Caki2 (cell line): ENCODE measurements at places on chromosomes 3 and 15. TPM values are rescaled to one million over a fixed set of nuclear protein-coding genes. Genes with fewer than 3 reads are reported as not detected.

The ATP13A4 gene
- not detected in 2 replicates for total RNA-seq

DNA sequence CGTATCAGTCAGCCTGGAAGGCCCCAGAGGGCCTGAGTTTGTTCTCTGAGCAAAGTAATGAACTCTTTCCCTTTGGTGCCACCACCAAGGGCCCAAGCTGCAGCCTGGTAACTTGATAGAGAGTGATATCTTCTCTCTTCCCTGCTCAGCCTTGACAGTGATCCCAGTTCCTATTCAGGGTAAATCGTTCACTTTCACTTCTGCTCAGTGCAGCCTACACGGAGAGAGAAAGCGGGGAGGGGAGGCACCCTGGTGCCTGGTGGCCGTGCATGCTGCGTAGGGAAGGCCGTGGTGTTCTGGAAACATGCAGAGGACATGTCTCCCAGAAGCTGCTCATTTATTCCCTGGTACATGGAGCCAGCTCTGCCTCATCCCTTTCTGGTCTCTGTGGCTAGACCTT lies 54.9 kb downstream of the KIF9 start:
- DNase-seq = no peak

The ATP13A5 gene
- total RNA-seq = not detected in 2 replicates

The SERPINI2 gene
- total RNA-seq = 1.8 TPM in 1 of 2 replicates, not detected in the other

DNA sequence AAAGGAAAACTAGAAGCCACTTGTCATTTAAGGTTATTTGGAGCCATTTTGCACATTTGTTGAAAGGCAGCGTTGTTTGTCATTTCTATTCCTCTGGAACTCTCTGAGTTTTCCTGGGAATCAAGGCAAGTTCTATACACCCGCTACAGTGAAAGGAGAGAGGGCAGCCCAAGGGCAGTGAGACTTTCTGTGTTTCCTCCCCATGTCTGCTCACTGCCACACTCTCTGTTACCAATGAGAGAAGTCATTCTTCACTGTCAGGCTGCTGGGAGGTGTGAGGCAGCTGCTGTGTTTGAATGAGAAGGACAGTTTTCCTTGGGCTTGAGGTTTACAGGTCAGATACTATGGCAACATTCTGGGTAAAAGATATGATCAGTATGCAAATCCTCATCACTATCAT lies 36.0 kb downstream of the ATP13A5 start:
- DNase-seq = no peak

DNA sequence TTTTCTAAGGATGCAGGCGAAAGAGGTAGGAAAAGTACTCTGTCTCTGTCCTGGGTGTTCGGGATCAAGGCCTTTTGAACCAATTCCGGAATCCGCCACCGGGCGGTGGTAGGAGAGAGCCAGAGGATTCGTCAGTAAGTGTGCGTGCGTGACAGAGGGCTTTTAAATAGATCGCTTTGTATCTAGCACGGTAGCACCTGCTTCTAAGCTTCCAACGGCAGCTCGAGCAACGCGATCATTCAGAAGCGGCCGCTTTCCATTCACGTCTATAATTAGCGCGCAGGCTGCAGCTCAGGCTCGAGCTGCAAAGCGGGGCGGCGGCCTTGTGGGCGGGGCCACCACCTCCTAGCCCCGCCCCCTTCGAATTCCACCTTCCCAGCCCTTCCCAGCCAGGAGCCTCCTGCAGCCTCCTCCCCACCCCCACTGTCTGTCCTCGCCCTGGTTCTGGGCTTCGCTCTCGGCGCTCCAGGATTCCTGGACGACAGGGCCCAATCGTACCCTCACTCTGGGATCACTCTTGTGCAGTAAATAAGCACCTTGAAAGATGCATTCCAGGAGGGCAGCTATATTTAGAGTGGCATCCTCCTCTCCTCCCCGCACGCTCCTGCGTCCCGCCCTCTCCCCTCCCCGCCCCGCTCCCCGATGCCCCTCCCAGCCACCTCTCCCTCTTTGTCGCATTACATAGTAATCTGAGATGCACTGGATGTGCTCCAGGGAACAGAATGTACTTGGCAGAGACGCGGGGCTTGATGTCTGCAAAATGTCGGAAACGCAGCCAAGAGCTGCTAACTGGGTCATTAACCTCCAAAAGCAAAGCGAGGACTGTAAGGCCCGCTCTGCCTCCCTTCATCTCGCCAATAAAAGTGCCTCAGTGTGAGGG lies 224.1 kb upstream of the TPRG1 start:
- peak; percentile 95 for DNase-seq

The WDR49 gene
- total RNA-seq = 1.2 TPM in 1 of 2 replicates, not detected in the other

GRCh38 chr3:106007512-106007911 lies 138.7 kb upstream of the CBLB start:
- DNase-seq = no peak

DNA sequence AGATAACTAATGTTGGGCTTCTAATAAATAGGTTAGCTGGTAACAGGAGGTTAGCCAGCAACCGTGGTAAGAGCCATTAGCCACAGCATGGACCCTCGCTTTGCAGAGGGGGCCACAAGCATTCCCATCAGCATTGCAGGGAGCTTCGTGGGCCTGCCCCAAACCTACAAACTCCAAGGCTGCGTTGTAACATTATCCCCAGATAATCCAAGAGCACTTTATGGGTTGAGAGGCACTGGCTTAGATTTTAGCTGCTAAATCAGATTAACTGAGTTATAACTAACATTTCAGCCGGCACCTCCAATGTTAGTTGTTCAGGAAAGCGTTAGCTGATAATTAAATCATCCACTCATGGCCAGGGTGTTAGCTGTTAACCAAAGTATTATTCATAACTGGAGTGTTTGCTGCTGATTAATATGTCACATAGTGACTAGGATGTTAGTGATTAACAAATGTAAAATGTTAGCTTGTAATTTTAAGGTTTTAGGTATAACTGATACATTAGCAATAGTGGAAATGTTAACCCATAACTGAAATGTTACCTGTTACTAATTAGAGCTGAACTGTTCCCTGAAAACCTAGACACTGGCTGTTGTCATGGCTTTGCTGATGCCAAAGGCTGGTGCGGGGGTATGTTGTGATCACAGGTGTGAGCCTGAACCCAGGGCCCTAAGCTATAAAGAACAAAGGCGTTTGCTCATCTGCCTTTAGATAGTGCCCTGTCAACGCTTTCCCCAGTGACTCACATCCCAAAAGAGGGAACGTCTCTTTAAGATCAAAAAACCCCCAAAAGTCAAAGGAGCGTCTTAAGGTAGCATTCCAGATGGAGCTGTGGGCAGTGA lies 56.2 kb downstream of the SLC6A6 start:
- peak; percentile 46 for DNase-seq

The CYP19A1 gene
- total RNA-seq = not detected in 2 replicates

GRCh38 chr15:58793862-58794261 lies 22.8 kb downstream of the MINDY2 start:
- DNase-seq = peak; percentile 59

GRCh38 chr3:107432646-107433045 lies 55.4 kb downstream of the CCDC54 start:
- no peak for DNase-seq

GRCh38 chr15:41597787-41598186 lies 38.8 kb downstream of the TYRO3 start:
- DNase-seq = no peak

DNA sequence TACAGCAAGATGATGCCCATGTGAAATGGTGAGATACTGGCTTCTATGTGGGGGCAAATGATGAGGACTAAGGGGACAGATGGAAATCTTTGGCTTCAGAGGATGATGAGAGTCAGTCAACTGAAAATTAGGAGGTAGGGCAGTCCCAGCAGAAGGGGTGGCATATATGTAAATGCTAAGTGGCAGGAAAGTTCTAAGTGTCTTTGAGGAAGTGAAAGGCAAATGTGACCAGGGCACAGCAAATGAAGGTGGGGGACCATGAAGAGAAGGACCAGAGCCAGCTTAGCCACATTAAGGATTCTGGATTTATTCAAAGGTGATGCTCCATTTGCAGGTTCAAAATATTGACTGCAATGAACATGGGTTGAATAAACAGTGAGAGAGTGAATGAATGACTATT lies 29.2 kb upstream of the LIMD1 start:
- DNase-seq = no peak

The SLC12A1 gene
- not detected in 2 replicates for total RNA-seq

- DNase-seq = no peak
These were observed 112.5 kb downstream of the ASB7 start for GRCh38 chr15:100714749-100715342.

The FMN1 gene
- total RNA-seq = 1.4 and 23.8 TPM in 2 replicates

DNA sequence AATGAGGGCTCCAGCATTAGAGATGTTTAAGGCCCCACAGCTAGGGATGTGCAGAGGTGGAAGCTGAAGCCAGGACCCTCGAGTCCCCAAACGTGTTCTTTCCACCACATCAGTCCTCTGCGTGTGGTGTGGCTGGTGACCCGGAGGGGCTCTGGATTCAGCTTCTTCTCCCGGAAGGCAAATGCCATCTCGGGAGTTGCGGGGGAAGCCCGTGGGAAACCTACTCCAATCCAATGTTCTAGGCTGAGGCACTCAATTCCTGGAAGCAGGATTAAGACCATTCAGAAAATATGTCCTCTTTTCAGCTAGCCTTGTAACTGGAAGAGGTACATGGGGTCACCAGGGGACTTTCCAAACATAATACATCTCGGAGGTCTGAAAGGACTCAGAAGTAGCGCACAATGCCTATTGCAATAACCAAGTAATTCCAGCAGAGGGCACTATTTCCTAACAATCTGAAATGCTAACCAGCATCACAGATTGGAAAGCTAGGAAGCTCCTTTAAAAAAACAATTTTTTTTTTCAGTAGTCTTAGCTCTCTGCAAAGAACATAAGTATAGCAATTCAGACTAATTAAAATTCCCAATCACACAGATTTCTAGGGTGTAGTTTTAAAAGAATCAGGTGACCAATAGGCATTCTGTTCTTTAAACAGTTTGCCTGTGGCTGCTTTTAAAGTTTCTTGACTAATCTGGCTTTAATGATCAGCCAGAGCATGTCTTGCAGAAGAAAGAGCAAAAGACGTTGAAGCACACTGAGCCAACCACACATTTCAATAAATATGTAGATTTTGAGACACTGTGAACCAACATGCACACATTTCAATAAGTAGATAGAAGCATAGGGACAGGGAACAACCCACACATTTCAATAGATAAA lies 36.1 kb downstream of the BNC1 start:
- peak; percentile 54 for DNase-seq

The ITPKA gene
- 6.7 and 30.3 TPM in 2 replicates for total RNA-seq

- no peak for DNase-seq
These were observed 5.4 kb upstream of the LMAN1L start for GRCh38 chr15:74807282-74807681.

The GOLIM4 gene
- total RNA-seq = 18.2 and 22.4 TPM in 2 replicates

The SERINC4 gene
- not detected in 2 replicates for total RNA-seq

The PDE12 gene
- total RNA-seq = 5.9 and 7.6 TPM in 2 replicates

The CFAP92 gene
- 1.2 TPM in 1 of 2 replicates, not detected in the other for total RNA-seq

- no peak for DNase-seq
These were observed 637.9 kb downstream of the PLOD2 start for GRCh38 chr3:145522893-145523651.

The ZNF280D gene
- total RNA-seq = 5.5 and 10.7 TPM in 2 replicates

The FAM3D gene
- total RNA-seq = not detected in 2 replicates

The TFRC gene
- 152 and 172 TPM in 2 replicates for total RNA-seq

The CSTA gene
- not detected in 2 replicates for total RNA-seq

The CD96 gene
- total RNA-seq = 0.14 TPM in 1 of 2 replicates, not detected in the other

DNA sequence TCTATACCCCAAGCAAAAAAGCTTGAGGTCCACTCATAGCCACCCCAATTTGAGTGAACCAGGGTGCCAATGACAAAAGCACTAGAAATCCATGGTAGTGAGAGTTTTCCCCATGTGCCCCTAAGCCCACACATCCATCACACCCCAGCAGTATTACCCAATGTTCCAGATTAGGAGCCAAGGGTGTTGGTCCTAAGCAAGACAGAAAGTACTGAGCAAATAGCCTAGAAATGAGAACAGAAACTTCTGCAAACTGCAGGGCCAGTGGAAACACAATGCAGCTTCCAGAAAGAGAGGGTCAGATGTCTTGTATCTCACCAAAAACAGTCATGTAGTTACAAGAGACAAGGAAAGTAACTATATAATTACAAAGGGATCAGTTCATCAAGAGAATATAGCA lies 10.9 kb upstream of the OXTR start:
- no peak for DNase-seq

The ARHGAP11A gene
- total RNA-seq = 15.6 and 20.1 TPM in 2 replicates

The GMNC gene
- total RNA-seq = not detected in 2 replicates

The ANKRD28 gene
- 41.5 and 57.5 TPM in 2 replicates for total RNA-seq

DNA sequence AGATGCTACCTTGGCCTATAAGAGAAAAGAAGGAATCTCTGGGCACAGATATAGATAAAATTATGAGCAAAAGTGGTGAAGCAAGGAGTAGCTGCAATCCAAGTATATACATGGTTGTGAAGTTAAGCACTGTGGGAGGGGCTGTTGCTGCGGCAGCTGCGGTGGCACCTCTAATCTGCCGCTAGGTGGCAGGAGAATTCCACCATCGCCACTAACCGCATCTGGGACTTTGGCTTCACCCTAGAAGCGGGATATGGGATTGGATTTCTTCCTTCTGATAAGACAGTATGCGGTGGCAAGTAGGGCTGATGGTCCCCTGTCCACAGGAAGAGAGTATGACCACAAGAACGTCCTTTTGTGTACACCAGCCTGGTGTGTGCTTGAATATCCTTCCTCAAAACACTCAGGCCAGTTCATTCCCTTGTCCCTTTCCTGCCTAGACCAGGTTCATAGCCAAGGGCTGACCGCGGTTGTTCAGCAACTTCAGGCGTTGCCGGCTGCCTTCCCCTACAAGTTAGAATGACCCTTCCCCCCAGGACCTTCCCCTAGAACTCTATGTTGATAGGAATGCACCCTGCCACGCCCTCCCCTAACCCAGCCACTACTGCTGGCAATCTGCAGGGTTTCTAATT lies 5.1 kb downstream of the MAGEL2 start:
- DNase-seq = peak; percentile 39

- no peak for DNase-seq
These were observed 327.8 kb upstream of the ATP11B start for GRCh38 chr3:182465301-182466185.

DNA sequence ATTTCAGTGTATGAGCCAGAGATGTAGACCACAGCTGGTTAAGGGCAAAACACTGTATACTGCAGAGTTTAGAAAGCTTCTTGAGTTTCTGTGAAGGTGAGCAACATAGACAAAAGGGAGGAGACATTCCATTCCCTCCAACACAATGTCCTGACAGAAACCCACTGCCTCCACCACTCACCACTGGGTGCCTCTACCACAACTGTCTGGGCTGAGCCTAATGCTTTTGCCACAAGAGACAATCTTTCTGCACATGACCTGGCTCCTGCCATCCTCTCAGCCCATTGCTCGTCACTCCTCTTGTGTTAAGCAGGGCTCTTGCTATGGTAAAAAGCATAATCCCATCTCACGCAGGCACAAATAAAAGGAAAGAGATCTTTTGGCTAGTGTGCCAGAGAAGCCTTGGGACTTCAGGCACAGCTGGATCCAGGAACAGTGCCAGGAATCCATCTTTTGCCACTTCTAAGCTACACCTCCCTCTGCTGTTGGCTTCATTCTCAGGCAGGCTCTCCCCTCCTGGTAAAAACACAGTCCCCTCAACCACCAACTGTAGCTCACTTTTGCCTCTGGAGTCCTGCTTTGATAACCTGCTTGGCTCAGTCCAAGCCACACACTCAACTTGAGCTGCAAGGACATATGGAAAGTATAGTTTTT lies 140.6 kb upstream of the PRR20G start:
- DNase-seq = no peak

GRCh38 chr3:40313975-40314860 lies 4.7 kb downstream of the EIF1B start:
- peak; percentile 12 for DNase-seq

GRCh38 chr3:127263037-127263436 lies 24.8 kb downstream of the PRR20G start:
- DNase-seq = no peak
